ENCODE measurements at places on chromosomes 1 and 21.

- no peak for DNase-seq
Measured at GRCh38 chr1:54940042-54940441, 40.4 kb upstream of the TMEM61 start.

DNA sequence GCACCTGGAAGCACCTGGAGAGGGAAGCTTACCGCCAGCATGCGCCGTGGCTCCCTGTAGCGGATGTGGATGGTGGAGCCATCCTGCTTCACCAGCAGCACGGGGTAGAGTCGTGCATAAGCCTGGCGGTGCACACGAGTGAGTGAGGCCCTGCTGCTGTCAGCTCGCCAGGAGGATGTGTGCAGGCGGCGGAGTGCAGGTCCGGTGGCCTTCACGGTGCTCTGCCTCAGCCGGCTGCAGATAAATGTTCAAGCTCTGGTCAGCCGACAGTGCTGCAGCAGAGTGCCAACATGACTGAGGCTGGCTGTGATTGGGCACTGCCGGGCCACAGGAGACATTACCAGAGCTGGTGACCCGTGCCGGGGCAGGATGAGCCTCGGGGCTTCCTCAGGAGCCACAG, 1.5 kb downstream of the MRPL55 start:
- DNase-seq = no peak

DNA sequence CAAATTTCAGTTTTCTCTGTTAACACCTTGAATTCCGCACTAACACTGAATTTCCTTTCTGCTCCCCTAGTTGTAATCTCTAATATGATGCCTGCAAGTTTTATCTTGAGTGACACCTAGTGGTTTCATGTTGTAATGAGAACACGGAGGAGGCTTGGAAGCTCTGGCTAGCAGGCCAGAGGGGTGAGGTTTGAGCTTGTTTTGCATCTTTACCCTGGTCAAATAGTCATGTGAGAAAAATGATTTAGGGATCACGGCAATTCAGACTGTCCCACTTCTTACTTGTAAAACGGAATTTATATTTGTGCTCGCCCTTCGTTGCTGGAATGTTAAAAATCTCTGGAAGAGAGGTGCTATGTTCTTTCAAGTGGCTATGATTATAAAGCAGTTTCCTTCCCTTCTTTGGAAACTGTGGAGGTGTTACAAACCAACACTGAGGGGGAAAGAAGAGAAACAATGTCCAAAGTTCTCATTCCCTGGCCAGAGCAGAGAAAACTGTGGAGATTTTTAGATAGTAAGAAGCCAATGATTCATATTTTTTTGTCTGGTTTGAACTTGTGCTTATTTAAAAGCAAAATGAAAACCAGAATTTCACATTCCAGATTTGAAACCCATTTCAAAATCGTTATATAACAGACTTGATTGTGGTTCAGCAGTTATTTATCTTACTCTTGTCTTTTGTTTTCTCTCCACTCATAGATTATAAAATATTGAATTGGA, 5.3 kb upstream of the MROH9 start:
- peak; percentile 5 for DNase-seq

GRCh38 chr1:56289260-56289659, 290.1 kb downstream of the PLPP3 start:
- no peak for DNase-seq

- DNase-seq = no peak
Measured at GRCh38 chr1:44086692-44087474, 31.7 kb upstream of the KLF17 start.

GRCh38 chr1:86154571-86155050, 2.0 kb downstream of the COL24A1 start:
- no peak for DNase-seq

- no peak for DNase-seq
Measured at GRCh38 chr1:69475021-69475420, 92.7 kb upstream of the LRRC7 start.

- DNase-seq = no peak
Measured at GRCh38 chr21:38402291-38402690, 96.0 kb downstream of the ERG start.

DNA sequence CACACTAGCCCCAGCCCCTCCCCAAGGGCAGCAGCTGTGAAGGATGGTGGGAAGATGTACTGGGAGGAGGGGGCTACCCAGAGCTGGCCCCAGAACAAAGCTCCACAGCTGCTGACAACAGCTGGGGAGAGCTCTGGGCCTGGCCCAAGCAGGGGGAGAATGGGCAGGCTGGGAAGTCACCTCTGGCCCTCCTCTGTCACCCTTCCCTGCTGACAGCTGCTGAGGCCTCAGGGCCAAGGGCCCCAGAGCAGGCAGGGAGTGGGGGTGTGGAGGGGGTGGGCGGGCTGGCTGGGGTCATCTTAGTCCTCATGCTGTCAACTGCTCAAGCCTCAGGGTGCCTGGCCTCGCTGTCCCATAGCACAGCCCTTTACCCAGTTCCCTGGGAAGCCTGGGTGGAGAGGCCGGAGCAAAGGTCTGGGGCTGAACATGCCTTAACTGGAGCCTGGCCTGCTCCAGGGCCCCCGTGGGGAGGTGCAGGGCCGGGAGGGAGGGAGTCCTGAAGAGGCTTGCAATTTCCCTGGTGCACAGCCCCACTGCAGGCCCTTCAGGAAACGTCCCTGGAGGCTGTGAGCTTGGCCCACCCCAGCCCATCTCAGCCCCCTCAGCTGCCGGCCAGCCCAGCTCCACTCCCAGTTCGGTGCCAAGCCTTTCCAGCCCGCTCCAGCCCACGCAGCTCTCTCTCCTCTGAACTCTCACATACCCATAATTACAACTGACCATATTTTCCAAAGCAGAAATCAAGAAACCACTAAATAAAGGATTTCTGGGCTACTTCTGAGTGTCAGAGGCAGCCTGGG, 25.7 kb downstream of the HSPG2 start:
- DNase-seq = no peak

GRCh38 chr1:167488786-167489185, 29.5 kb downstream of the CD247 start:
- no peak for DNase-seq

GRCh38 chr1:21536218-21536617, 27.0 kb downstream of the ALPL start:
- DNase-seq = no peak

- no peak for DNase-seq
Measured at GRCh38 chr1:119987112-119987511, 82.3 kb downstream of the NOTCH2 start.

- no peak for DNase-seq
Measured at GRCh38 chr1:81226603-81226928, 574.2 kb upstream of the ADGRL2 start.

GRCh38 chr1:170593173-170594011, 61.4 kb downstream of the GORAB start:
- no peak for DNase-seq

DNA sequence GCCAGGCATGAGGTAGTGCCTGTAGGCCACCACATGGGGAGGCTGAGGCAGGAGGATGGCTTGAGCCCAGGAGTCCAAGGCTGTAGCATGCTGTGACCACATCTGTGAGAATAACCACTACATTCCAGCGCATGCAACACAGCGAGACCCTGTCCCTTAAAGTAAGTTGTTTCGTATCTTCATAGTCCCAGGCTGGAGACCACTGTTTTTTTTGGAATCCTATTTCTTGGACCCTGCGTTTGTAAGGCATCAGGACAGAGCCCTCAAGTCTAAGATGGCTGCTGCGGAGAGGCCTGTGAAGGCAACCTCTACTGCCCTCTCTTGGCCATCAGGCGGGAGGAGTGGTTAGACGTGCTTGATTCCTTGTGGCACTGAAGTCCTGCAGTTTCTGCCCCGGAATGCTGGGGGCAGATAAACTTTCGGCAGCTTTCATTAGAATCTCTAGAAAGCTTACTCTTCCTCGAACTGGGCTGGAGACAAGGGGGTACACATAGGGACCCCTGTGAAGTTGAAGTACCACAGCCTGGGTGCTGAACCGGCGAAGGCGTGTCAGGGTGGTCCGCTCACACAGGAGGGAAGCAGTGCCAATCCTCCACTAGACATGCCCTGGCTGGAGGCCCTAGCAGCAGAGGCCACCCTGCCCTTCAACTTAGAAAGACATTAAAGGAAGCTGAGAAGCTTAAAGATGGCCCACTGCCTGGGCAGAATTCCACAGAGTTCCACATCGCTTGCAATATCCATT, 36.6 kb downstream of the RABIF start:
- peak; percentile 23 for DNase-seq

GRCh38 chr1:119549719-119550132, 42.7 kb downstream of the HSD3B1 start:
- no peak for DNase-seq
